ENCODE measurements at places on chromosomes 2 and 18. TPM values are rescaled to one million over a fixed set of nuclear protein-coding genes. Genes with fewer than 3 reads are reported as not detected.

SDC1 gene
- 33.1 TPM for total RNA-seq

MTIF2 gene
- total RNA-seq: 34.1 TPM

KCNJ13 gene
- total RNA-seq: not detected

STPG4 gene
- not detected for total RNA-seq

PUM2 gene
- 76.9 TPM for total RNA-seq

ZNF512 gene
- total RNA-seq: 28.9 TPM

ANKRD30B gene
- not detected for total RNA-seq

CELF4 gene
- total RNA-seq: not detected

RNF125 gene
- total RNA-seq: 3.9 TPM

MRPL19 gene
- total RNA-seq: 62.1 TPM

NCKAP5 gene
- 0.35 TPM for total RNA-seq

FTCDNL1 gene
- total RNA-seq: 2.8 TPM

C2orf76 gene
- total RNA-seq: 14.0 TPM

ALPG gene
- total RNA-seq: not detected

CCDC141 gene
- total RNA-seq: 9.6 TPM

PTPN18 gene
- total RNA-seq: 43.1 TPM

NABP1 gene
- 51.8 TPM for total RNA-seq
